ENCODE measurements at places on chromosomes 6 and 20. TPM values are rescaled to one million over a fixed set of nuclear protein-coding genes. Genes with fewer than 3 reads are reported as not detected.

Gene HDGFL1
- not detected for total RNA-seq

Gene DUSP15
- not detected for total RNA-seq

Gene C6orf15
- not detected for total RNA-seq

Gene FAM209B
- total RNA-seq = not detected

Gene SDCBP2
- 5.5 TPM for total RNA-seq

Gene CFAP206
- 0.21 TPM for total RNA-seq

Gene TNFAIP3
- total RNA-seq = 4.2 TPM
